ENCODE measurements at places on chromosomes 16 and 17.

- no peak for DNase-seq
Measured at GRCh38 chr16:62676306-62676705, 640.1 kb upstream of the CDH8 start.

DNA sequence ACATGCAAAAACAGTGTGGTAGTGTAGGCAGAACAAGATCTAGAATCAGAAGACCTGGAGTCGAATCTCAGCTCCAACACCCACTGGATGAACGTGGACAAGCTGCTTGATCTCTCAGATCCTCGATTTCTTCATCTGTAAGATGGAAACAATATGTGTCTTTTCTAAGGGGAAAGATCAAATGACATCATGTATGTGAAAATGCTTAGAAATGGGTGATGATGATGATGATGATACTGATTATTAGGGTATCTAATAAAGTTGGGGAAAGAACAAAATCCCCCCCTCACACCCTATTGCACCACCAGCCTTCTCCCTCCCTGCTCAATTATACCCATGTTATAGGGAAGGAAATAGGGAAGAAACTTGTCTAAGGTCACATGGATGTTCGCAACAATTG, 10.9 kb downstream of the DYNLL2 start:
- DNase-seq: no peak

GRCh38 chr16:88702371-88703210, 3.6 kb downstream of the RNF166 start:
- DNase-seq: no peak

- peak; percentile 20 for DNase-seq
Measured at GRCh38 chr17:2700491-2701141, 10.9 kb downstream of the CLUH start.

DNA sequence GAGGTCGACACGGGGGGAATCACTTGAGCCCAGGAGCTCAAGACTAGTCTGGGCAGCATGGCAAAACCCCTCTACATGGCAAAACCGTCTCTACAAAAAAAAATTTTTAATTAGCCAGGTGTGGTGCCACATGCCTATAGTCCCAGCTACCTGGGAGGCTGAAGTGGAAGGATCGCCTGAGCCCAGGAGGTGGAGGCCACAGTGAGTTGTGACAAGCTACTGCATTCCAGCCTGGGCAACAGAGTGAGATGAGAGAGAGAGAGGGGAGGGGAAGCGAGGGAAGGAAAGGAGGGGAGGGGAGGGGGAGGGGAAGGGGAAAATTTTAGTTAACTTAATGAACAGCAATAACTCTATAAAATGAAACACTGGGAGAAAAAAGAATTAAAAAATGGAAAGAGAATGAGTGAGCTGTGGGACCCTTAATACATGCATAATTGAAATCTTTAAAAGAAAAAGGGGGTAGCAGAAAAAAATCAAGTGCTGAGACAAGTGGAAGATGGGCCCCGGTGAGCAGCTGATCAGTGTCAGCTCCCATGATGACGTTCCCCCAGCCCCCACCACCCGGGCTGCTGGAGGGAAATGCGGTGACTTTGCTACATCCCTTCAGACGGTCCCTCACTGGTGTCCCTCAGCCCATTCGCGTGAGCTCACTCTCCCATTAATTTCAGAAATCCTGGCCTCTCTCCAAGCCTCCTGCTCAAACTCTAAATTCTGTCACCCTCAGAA, 2.7 kb downstream of the ASGR2 start:
- no peak for DNase-seq

GRCh38 chr17:65690626-65691310, 129.3 kb upstream of the AXIN2 start:
- DNase-seq: no peak

- DNase-seq: no peak
Measured at GRCh38 chr16:53998966-53999522, 287.5 kb downstream of the IRX3 start.

- no peak for DNase-seq
Measured at GRCh38 chr17:5823219-5823618, 238.9 kb upstream of the NLRP1 start.

DNA sequence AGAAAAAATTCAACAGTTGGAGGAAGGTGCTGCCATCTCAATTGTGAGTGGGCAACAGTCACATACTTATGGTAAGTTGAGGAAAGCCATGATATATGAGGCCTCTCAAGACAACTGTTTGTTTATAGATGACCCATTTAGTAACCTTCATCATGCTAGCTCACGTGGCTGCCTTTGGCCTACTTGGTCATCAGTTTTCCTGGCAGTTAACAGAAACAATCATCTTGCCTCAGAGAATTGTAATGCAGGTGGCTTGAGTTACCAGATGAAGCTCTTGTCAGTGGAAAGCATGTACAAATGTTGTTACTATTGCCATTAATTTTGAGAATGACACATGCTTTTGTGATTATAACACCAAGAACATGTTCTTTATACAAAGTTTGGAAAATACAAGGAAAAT, 14.7 kb downstream of the TPPP3 start:
- no peak for DNase-seq

GRCh38 chr17:29903471-29903870, 26.6 kb downstream of the SSH2 start:
- no peak for DNase-seq

DNA sequence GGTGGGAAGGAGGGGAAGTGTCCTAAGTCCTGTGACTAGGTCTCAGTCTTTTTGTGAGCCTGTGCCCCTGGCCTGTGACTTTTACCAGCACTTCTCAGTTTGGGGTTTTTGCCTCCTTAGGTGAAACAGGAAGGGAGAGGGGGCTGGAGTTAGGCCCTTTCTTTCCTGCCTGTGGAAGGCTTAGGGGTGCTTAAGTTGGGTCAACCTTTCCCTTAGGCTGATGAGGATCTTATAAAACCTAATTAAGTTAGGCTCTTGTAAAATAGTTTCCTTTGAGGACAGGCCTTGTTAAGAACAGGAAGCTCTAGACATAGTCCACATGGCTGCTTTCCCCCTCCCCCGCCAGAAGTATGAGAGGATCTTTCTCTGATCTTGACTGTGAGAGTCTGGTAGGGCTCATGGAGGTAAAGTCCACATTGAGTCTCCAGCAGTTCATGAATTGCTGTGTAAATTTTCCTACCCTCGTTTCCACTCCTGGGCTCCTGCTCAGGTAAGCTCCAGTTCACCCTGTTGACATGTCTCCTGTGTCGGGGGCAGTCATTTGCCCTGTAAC, 17.0 kb upstream of the DNASE1 start:
- DNase-seq: no peak

DNA sequence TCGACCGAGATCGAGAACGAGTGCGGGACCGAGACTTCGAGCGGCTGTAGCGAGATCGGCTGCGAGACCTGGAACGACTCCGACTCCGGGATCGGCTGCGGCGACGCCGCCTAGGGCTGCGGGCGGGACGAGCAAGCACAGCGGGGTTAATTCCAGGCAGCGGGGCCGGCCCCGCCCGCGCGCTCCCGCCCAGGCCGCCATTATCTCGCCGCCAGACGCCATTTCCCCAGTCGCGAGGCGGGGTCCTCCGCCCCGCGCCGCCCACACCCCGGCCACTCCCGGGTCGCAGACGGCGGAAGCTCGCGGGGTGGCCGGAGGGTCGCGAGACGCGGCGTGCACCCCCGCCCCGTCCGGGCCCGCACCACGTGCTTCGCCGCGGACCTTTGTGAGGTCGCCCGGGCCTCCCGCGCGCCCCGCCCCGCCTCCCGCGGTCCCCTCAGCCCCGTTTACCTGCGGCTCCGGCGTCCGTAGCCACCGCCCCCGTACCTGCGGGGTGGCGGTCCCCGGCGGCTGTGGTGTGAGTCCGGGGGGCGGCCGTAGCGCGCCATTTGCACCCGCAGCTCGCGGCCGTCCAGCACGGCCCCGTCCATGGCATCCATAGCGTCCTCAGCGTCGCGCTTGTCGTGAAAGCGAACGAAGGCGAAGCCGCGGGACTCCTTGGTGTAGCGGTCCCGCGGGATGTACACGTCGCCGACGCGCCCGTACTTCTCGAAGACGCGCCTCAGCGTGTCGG, 616 bp downstream of the SRSF2 start:
- DNase-seq: no peak

DNA sequence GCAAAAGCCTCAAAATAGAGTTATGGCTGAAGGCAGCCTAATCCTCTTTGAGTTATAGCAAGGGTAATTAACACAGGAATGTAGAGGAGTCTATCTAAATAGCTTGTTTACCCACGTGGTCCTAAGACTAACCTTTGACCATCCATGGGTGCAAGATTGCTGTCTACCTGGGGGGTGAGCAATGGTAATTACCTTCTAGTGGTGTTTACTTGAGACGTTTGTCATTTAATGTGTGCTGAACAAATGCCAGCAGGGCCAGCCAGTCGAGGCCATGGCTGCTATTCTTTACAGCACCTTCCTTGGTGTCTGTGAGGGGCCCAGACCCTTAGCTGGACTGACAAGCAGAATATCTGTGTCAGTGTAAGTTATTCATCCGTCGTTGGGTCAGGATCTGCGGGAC, 13.9 kb upstream of the PRPSAP1 start:
- no peak for DNase-seq

DNA sequence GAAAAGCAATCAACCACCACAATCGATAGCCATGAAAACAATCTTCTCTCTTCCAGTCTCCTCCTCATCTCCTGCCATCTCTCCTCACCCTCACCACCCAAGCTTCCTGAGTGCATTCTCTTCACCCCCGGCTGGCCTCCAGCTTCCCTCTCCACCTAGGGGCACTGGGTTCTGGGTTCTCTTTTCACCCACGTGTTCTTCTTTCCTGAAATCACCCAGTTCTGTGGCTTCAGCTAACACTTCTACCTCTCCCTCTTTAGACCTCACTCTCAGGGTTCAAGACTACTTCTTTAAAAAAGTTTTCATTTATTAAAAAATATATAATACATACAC, 8.2 kb downstream of the ITGAM start:
- no peak for DNase-seq

GRCh38 chr17:59695945-59696681, 11.1 kb downstream of the PTRH2 start:
- no peak for DNase-seq

- DNase-seq: no peak
Measured at GRCh38 chr17:1041746-1042145, 44.8 kb downstream of the TIMM22 start.

DNA sequence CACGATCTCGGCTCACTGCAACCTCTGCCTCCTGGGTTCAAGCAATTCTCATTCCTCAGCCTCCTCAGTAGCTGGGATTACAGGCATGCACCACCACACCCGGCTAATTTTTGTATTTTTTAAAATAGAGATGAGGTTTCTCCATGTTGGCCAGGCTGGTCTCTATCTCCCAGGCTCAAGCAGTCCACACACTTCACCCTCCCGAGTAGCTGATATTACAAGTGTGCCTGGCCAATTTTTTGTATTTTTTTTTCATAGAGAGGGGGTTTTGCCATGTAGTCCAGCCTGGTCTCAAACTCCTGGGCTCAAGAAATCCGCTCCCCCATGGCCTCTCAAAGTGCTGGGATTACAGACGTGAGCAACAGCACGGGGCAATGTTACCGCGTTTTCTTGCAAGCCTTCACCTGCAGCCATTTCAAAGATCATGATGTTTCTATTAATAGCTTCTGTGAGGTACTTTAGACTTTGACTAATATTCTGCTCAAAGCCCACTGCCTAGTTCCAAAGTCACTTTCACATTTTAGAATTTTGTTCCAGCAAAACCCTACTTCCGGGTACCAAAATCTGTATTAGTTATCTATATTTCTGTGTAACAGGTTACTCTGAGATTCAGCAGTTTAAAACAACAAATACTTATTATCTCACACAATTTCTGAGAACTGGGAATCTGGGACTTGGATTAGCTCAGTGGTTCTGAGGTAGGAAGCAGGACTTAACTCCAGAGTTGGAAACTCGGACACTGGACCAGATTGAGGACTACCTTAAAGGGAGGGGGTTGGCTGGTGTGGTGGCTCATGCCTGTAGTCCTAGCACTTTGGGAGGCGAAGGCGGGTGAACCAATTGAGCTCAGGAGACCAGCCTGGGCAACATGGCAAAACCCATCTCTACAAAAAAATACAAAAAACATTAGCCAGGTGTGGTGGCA, 12.0 kb upstream of the MED13 start:
- no peak for DNase-seq

DNA sequence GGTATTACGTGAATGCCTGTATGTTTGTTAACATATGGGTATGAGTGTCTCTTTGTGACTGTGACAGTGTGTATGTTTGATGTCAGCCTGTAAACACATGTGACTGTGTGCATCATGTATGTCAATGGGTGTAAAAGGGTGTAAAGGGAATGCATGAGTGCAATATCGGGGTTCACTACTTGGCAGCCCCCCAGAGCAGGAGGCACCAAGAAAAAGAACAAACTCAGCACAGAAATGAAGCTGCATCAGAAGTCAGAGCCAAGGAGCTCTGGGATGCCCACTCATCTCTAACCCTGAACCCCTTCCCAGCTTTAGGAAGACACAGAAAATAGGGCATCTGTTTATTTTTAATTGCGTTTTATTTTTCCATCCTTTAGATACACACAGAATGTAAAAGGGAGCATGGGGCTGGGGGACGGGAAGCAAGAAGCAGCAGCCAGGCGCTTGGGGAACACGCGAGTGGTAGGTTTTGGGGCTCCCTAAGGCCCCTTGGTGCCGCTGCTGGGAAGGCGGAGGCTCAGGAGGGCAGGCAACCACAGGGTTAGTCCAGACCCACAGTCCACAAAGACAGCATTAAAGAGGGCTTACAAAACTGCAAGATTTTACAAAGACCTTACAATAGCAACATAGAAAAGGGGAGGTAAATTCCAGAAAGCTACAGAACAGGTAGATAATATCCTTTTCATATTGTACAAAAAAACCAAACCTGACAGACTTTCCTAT, 2.3 kb upstream of the HOXB6 start:
- no peak for DNase-seq

GRCh38 chr16:50520451-50521245, 27.5 kb upstream of the NKD1 start:
- no peak for DNase-seq

GRCh38 chr16:74659041-74659440, 7.6 kb downstream of the RFWD3 start:
- DNase-seq: no peak

- DNase-seq: no peak
Measured at GRCh38 chr16:81693041-81693743, 85.9 kb upstream of the PLCG2 start.

GRCh38 chr17:7046127-7046724, 2.3 kb upstream of the SLC16A11 start:
- DNase-seq: no peak

GRCh38 chr16:23141959-23142740, 7.1 kb downstream of the USP31 start:
- no peak for DNase-seq

DNA sequence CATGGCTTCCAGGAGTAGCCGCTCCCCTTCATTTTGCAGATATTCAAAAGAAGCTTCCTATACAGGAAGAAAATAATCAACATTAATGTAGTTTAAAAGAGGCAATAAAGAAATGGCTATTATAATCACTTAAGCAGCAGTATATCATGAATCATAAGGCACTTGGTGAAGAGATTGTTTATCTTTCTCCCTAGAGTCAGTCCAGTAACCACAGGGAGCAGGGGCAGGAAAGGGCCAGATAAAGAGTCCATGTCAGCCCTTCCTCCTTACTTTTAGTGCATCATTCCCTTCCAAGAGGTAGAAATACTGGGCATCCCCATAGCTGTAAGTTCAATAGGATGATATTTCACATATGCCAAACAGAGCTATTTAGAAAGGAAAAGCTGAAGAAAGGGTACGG, 184.6 kb upstream of the C17orf78 start:
- no peak for DNase-seq
